Left cardiac atrium (tissue), 4 donors: ENCODE measurements at places on chromosomes 16 and 17.
A peak's percentile ranks its signal among the peaks of the same experiment; 100 is the strongest.

GRCh38 chr17:601926-602303 lies 112.7 kb downstream of the VPS53 start:
- no peak for DNase-seq

DNA sequence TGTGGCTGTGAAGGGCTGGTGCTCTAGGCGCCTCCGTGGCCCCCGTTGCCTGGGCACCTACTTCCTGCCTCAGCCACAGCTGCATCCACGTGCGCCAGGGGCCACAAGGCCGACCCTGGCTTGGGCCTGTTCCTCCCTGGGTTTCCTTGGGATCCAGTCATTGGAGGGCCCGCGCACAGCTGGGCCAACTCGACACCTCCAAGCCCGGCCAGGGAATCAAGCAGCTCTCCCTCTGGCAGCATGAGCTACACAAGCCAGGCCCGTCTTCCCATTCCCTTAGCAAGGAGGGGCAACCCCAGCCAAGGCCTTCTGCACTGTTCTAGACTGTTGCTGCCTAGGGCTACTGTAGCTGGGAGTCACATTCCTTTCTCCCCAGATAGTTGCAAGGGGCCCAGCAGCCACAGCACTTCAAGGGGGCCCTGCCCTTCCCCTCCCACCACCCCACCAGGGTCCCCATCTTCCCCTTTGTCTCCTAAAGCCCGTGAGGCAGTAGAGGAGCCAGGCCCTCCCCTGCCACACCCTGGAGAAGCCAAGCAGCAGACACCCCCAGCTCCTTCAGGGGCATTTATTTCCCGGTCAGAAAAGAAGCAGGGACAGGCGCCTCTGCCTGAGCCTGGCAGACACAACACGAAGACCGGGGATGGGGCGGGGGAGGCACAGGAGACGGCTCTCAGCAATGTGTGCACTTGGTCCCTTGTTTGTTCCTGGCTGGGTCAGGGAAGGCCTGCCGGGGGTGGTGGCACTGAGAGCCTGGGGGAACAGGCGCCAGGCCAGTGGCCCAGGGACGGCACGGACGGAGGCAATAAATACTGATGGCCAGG lies 3.8 kb downstream of the ARHGDIA start:
- peak; percentile 57 for DNase-seq

DNA sequence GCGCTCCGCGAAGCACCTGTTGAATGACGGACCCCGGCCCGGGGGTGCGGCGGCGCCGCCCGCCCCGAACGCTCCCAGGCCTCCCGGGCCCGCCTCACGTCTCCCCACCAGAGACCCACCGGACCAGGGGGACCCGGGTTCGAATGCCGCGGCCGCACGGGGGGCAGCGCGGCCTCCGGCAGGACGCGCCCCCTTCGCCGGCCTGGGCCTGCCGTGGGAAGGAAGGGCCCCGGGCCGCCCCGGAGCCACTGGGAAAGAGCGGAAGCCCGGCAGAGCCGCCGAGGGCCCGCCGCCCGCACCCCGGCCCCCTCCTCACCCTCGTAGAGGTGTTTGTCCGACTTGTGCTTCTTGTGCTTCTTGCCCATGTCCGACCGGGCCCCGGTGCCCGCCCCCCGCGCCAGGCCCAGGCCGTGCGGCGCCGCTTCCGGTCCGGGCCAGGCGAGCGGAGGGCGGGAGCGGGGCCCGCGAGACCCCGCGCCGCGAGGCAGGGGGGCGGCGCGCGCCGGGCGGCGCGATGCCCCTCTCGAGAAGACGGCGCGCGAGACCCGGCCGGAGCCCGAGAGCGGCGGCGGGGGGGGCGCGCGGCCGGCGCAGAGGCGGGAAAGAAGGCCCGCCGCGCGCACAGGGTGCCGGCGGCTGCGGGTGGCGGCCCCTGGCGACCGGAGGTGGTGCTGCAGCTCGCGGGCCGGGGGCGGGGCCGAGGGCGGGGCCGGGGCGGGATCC lies at the start of gene BRD7:
TSS of gene BRD7 (minus strand) at position 579 of the 723 bp plus-strand sequence. CDS start at position 365, 214 bp downstream.
- DNase-seq: peak; percentile 60

DNA sequence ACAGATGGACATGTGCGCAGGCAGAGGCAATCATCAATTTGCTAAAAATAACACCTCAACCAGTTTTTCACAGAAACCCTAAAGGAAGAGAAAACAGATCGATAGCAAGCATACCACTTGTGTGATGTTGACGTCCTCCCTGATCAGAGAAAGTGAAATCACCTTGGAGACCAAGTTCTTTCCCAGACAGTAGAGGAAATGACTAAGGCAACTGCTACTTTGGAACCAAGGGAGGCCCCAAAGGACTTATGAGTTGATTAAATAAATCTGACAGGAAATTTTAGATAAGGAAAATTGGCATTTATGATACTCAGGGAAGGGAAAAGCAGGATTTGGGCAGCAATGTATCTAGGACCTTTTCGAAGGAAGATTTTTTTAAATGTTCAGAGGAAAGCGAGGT lies 267.1 kb upstream of the ASIC2 start:
- no peak for DNase-seq

- no peak for DNase-seq
These were observed 51.7 kb downstream of the GAN start for GRCh38 chr16:81366316-81366932.

DNA sequence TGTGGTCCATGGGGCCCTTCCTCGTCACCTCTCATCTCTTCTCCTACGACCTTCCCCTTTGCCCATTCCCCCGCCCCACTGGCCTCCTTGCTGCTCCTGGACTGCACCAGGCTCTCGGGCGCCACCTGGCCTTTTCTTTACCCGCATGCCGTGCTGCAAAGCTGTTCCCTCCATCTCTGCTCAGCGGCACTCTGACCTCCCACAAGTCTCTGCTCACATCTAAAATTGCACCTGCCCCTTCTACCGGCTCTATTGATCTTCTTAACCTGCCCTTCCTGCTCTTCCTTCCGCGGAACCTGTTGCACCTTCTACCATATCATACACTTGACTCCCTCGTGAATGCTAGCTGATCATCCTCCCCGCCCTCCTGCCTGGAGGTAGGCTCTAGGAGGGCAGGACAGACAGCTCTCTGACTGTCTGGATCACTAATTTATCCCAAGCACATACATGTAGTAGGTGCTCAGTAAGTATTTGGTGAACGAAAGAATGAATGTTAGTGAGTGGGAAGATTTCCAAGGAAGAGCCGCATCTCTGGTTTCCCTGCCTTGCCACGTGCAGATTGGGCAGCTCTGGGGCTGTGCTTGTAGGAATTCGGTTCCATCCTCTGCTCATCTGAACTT lies 17.3 kb downstream of the DNAH17 start:
- DNase-seq: no peak

DNA sequence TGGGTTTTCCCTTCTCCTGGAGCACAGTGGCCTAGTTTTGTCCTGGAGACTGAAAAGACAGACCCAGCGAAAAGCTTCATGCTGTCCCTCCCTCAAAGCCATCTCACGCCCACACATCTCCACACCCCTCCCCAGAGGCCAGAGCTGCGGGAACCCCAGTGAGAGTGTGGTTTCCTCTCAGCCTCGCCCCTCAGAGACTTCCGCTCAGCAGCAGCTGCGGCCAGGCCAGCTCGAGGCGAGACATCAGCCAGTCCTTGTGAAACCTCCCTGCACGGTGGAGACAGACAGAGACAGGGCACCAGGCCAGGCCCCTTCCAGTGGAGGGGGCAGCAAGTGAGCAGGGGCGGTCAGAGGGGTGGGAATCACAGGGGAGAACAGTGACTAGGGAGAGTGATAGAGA lies 77.0 kb upstream of the TNRC6C start:
- DNase-seq: peak; percentile 91

- DNase-seq: no peak
These were observed 87.2 kb upstream of the XYLT1 start for GRCh38 chr16:17557949-17558348.

- no peak for DNase-seq
These were observed 27.8 kb upstream of the GHDC start for GRCh38 chr17:42221886-42222745.

DNA sequence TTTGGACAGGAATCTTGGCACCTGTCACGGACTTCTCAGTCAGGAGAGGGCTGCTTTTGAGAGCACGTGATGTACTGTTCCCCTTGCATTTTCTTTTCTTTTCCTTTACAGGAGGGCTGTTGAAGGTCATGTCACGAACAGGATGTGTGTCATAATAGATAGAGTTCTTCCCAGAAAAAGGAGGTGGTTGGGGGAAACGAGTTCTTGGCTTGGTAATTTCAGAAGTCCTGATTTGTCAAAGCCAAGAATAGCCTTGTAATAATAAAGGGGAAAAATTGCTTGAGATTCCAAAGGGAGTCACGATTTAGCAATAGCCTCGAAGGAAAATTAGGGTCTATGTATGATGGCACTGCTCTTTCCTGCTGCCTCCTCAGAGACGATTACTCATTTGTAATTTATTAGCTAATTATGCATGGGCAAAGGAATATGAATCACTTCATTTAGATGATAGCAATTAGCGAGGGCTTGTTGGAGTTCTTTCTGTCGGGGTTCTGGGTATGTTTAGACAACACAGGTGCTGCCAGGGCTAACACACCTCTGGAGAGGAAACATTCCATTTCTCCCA lies 277.7 kb upstream of the N4BP1 start:
- DNase-seq: no peak

DNA sequence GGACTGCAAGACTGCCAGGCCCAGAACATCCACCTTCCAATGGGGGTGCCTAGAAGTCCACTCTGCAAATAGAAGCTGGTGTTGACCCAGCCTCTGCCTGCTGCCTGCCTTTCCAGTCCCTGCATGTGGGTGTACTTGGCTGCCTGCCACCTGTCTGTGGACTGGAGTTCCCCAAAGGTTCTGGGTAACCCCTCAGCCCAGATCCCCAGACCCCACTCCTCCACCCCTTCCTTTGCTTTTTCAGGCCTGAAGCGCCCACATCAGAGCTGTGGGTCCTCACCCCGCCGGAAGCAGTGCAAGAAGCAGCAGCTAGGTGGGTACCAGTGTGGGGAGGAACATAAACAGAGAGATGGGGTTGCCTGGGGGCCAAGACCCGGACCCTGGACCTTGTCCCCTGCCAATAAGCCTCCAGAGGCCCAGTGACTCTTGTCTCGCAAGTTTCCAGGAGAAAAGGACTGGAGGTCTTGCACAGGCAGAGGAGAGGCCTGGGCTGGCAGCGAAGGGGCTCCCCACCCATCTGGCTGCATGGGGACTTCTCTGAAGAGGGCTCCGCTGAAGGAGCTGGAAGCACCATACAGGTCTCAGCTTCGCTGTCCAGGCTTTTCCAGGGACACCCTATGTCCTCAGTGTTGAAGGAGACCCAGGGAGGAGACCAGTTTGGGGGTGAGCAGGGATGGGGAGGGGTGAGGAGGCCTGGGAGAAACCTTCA lies 34.3 kb downstream of the NLRC5 start:
- DNase-seq: no peak

GRCh38 chr16:57299009-57299718 lies 14.7 kb upstream of the PLLP start:
- DNase-seq: peak; percentile 73

DNA sequence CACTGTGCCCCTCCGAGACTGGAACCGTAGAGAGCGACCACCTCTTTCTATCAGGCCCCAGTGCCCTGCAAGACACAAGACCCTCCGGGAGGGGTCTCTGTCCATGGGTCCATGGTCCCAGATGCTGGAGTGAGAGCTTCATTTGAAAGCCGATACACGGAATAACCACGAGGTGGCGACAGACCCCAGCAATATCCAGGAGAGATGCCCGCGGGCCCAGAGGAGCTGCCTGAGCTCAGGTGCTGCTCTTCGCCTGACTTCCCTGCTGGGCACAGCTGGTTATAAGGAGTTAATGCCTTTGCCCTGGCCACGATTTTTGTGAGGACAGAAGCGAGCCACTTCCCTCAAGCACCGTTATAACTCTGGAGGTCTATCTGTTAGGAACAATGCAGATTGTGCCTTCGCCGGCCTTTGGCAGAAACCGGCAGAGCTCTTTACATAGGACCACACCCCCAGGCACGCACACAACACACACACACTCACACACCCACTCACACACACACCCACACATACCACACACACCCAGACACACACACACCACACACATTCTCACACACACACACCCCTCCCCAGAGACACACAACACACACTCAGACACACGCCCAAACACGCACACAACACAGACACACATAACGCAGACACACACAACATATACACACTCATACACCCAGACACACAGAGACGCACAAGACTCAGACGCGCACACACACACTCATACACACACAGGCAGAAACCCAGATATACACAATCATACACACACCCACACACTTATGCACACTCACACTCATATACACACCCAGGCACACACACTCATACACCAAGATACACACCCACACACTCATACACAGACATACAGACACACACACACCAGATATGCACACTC lies 436.4 kb downstream of the SOX9 start:
- DNase-seq: peak; percentile 65

DNA sequence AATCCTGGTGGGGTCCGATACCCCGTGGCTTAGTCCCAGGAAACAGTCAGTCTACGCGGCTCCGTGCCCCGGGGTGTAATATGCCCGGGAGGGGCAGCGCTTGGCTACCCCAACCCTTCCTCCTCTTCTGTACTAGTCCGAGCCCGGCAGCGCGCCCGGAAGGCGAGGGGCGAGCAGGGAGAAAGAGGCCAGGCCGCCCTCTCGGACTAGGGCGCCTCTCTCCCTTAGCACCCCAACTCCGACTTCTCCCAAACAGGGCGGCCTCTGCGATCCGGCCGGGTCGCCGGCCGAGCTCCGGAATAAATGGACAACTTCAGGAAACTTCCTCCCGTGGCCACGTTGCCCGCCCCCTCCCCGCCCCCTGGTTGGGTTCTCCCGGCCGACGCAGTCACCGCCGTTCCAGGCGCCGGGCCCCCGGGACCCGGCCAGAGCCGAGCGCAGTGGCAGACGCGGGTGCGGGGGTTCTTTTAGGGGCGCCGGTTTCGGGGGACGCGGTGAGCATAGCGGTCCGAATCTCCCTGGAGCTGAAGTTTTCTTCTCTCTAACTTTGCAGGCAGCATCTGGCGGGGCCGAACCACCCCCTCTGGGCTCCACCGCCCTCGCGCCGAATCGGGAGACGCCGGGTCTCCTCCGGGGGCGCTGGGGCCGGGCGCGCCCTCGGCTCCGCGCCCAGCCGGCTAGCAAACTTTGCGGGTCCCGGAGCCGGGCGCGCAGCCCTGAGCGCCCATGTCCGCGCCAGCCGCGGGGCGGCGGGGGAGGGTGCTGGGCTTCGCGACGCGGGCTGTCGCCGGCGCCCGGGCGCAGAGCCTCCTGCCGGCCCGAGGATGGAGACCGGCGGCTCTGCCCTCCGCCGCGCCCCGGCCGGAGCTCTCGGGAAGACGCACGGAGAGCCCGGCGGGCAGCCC lies at the start of gene SDK2:
TSS of gene SDK2 (minus strand) at position 301 of the 905 bp plus-strand sequence. CDS start 357 bp downstream, outside the sequence.
- no peak for DNase-seq

- DNase-seq: peak; percentile 84
These were observed 29.0 kb downstream of the ZC3H18 start for GRCh38 chr16:88599092-88599733.

- peak; percentile 81 for DNase-seq
These were observed 66.7 kb downstream of the SOX9 start for GRCh38 chr17:72187556-72187955.

GRCh38 chr17:43543771-43544575 lies 2.2 kb downstream of the ETV4 start:
- no peak for DNase-seq

GRCh38 chr17:47686276-47686635 lies 7.7 kb upstream of the TBKBP1 start:
- DNase-seq: no peak
